ENCODE measurements at places on chromosomes 16 and 17. TPM values are rescaled to one million over a fixed set of nuclear protein-coding genes. Genes with fewer than 3 reads are reported as not detected.

GRCh38 chr16:4524571-4524970, 14.0 kb downstream of the CDIP1 start:
- no peak overlapping the region for H3K27ac ChIP-seq
- no peak for DNase-seq
- H3K27me3 ChIP-seq = no peaks in the 10 kb centered on the region
- no peaks in the 10 kb centered on the region for H3K36me3 ChIP-seq
- peaks cover 8% of the 10 kb centered on the region for H3K4me1 ChIP-seq
- H3K4me3 ChIP-seq = no peak overlapping the region

DNA sequence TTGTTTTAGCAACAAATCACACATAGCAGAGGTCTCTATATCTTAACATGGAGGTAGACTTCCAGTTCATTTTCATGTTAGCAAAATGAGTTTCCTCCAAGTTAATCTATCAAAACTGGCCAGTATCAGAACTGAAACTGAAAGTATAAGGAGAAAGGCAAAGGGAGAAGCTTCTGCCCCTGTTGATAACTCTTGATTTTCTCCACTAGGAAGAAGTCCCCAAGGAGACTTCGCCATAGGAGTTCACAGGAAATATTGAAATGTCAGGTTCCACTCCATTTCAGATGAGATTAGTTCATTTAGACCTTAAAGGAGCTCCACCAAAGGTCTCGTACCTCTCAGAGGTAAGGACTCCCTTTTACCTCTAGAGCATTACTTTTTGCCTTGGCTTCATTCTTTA, 1.2 kb upstream of the OGFOD3 start:
- no peak overlapping the region for H3K27ac ChIP-seq
- no peaks in the 10 kb centered on the region for H3K27me3 ChIP-seq
- peak overlapping the region; percentile 96 for H3K4me3 ChIP-seq

DNA sequence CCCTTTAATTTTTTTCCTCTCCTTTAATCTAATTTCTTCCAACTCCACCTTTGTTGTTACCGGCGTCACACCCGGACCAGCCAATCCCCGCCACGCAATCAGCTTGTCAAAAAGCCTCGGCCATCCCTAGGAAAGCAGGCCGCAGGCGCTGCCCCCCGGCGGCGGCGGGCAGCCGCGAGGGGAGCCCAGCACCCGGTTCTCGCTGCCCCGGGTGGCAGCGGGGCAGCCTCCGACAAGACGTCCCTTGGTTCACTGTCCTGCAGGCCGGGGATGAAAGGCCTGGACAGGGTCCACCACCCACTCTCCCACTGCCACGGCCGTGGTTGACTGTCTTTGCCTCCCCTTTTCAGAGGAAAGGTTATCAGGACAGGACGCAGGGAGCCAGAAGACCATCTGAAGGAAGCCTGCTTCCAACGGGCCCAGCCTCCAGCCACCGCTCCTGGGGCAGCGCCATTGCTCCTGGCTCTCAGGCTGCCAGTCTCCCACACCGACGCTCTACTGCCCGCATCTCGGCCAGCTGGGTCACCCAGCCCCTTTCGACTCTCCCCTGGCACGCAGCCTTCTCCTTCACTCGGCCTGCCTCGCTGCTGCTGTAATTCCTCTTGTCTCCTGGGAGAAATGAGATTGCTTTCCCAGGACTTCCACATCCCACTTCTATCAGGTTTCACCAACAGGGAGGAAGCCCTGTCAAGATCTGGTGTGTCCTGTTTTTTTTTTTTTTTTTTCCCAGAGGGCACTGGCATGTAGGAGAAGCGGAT, 2.8 kb upstream of the UBTF start:
- H3K36me3 ChIP-seq = no peaks in the 10 kb centered on the region
- no peak for DNase-seq
- no peaks in the 10 kb centered on the region for H3K27me3 ChIP-seq
- peak overlapping the region; percentile 88 for H3K4me3 ChIP-seq

- H3K4me3 ChIP-seq = peak overlapping the region; percentile 27
- peaks cover 2% of the 10 kb centered on the region for H3K4me1 ChIP-seq
- H3K36me3 ChIP-seq = no peaks in the 10 kb centered on the region
- H3K27ac ChIP-seq = no peak overlapping the region
- no peaks in the 10 kb centered on the region for H3K27me3 ChIP-seq
Measured at GRCh38 chr17:82424001-82424862, 5.8 kb upstream of the OGFOD3 start.

TNP2 gene
- not detected for total RNA-seq

DNA sequence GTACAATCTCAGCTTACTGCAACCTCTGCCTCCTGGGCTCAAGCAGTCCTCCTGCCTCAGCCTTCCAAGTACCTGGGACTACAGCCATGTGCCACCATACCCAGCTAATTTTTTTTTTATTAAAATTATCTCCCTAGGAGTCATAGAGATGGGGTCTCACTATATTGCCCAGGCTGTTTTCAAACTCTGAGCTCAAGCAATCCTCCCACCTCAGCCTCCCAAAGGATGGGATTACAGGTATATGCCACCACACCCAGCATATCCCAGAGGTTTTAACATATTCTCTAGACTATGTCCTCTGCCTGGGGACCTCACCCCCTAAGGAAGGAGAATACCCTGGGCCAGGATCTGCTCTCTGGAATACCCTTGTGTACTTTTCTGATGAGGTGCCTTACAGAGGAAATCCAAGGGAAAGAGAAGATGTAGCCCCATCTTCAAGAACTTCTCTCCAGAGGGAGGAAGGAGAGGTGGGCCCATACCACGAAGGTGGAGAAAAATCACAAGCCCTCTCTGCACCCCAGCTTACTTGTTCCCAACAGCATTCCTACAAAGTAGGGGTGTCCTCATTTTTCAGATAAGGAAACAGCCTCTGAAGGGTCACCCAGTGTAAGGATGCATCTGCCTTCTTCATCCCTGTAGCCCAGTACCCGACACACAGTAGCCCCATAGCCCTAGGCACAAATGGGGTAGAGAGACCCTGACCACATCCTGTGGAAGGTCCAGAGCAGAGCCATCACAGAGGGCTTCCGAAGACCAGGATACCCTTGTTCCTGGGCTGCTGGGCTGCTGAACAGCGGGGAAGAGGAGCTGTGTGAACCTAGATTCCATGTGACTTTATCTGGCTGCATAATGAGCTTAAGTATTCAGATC, 151.6 kb downstream of the SOCS1 start:
- H3K4me3 ChIP-seq = no peak overlapping the region
- no peaks in the 10 kb centered on the region for H3K36me3 ChIP-seq
- peaks cover 24% of the 10 kb centered on the region for H3K4me1 ChIP-seq
- peak overlapping the region; percentile 83 for H3K27ac ChIP-seq
